Natural killer cell treated with Interleukin-12 subunit alpha and Interleukin-12 subunit beta and Interleukin-15 and Interleukin-18, amount 100 ng/mL, for 72 hours (primary cell): ENCODE measurements at places on chromosomes 11 and 22.
A peak's percentile ranks its signal among the peaks of the same experiment; 100 is the strongest.

GRCh38 chr11:9839550-9839949 is 175.7 kb downstream of the SWAP70 start:
- no peak for DNase-seq
- no peaks in the 10 kb centered on the region for H3K27me3 ChIP-seq
- peaks cover 33% of the 10 kb centered on the region for H3K4me1 ChIP-seq
- H3K36me3 ChIP-seq, result peaks cover 14% of the 10 kb centered on the region
- peak overlapping the region; percentile 51 for H3K27ac ChIP-seq
- H3K4me3 ChIP-seq, result peak overlapping the region; percentile 46

GRCh38 chr11:93942176-93942575 is 79.0 kb upstream of the HEPHL1 start:
- DNase-seq, result no peak
- no peak overlapping the region for H3K27ac ChIP-seq
- H3K4me1 ChIP-seq, result no peaks in the 10 kb centered on the region
- H3K27me3 ChIP-seq, result peaks cover 10% of the 10 kb centered on the region
- no peaks in the 10 kb centered on the region for H3K36me3 ChIP-seq

DNA sequence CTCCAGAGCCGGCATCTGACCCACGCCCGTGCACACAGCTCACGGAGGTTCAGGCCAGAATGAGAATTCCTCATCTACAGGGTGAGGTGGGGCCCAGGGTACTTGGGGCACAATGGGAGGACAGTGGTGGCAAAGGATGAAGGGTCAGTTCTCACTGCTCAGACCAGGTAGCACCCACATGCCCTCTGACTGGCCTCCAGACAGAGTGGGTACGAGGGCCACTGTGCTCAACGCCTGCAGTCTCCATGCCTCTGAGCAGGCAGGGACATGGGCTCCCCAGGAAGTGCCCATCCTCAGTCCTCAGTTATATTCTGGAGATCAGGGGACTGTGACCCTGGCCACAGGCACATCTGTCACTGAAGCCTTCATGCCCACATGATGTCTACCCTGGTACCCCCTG is 13.0 kb upstream of the CDC42BPG start:
- peak overlapping the region; percentile 88 for H3K27ac ChIP-seq
- H3K36me3 ChIP-seq, result peaks cover 6% of the 10 kb centered on the region
- H3K27me3 ChIP-seq, result no peaks in the 10 kb centered on the region
- no peak for DNase-seq

DNA sequence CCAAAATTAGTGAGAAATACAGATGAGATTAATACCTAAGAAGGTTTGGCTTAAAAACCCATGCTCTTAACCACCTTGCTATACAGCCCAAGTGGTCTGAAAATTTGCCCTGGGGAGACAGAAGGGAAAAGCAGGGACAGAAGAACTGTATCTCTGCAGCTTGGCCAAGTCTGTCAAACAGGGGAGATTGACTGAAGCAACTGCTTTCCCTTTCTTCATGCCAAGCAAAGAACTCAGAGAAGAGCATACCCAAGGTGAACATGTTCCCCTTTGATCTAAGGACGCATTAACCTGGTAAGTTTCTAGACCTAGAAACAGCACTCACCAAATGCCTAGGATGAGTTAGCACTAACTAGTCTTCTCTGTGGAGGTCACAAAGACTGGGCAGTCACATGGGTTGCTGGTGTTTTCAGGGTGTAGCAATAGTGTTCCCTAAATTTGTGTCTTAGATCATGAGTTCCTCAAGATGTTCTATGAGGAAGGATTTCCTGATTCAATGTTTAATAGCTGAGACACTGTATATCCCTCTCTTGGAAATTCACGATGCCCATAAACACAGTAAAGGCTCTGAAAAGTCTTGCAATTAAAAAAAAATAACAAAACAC is 75.6 kb upstream of the GRAMD1B start:
- no peak overlapping the region for H3K27ac ChIP-seq
- H3K4me3 ChIP-seq, result no peak overlapping the region
- peaks cover 14% of the 10 kb centered on the region for H3K27me3 ChIP-seq
- H3K36me3 ChIP-seq, result no peaks in the 10 kb centered on the region
- DNase-seq, result no peak

GRCh38 chr11:76856106-76856505 is 4.6 kb upstream of the ACER3 start:
- DNase-seq, result no peak
- H3K27ac ChIP-seq, result no peak overlapping the region
- peaks cover 6% of the 10 kb centered on the region for H3K4me1 ChIP-seq
- H3K36me3 ChIP-seq, result no peaks in the 10 kb centered on the region
- no peaks in the 10 kb centered on the region for H3K27me3 ChIP-seq

GRCh38 chr11:78916759-78917158 is 342.1 kb upstream of the NARS2 start:
- no peak for DNase-seq
- no peak overlapping the region for H3K4me3 ChIP-seq
- no peaks in the 10 kb centered on the region for H3K4me1 ChIP-seq
- H3K36me3 ChIP-seq, result no peaks in the 10 kb centered on the region

DNA sequence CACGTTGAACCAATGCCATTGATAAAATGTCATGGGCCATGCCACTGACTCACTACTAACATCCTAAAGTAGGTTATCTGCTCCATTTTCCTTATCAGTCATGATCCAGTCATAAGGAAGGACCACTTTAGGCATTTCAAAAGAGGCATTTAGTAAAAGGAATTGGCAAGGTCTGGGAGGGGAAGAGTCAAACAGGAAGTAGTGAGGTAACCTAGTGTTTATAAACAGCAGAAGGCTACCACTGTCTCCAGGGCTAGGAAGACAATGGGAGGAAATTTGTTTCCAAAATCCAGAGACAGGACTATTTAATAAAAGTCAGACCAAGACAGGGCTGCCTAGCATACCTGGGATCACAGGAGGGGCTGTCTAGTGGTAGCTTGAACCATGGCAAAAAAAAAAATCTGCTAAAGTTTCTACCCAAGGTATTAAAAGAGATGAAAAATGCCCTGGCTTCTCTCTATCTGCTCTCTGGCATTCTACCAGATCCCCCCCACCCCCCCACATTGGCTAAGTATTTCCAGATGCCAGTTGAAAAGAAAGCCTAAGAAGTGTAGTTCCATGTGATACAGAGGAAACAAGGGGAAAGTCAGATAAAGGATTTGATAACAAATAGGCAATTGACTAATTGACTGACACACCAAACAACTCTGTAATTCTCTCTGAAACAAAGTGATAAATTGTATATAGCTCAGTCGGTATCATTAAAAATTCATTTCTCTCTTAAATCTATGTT is 50.4 kb upstream of the C11orf87 start:
- H3K4me1 ChIP-seq, result no peaks in the 10 kb centered on the region
- DNase-seq, result no peak
- H3K4me3 ChIP-seq, result no peak overlapping the region
- no peak overlapping the region for H3K27ac ChIP-seq
- H3K36me3 ChIP-seq, result no peaks in the 10 kb centered on the region

GRCh38 chr11:69218271-69218682 is 62.5 kb downstream of the SMIM38 start:
- no peak overlapping the region for H3K4me3 ChIP-seq
- H3K27me3 ChIP-seq, result peaks cover 21% of the 10 kb centered on the region
- no peaks in the 10 kb centered on the region for H3K36me3 ChIP-seq
- H3K4me1 ChIP-seq, result no peaks in the 10 kb centered on the region
- no peak for DNase-seq

GRCh38 chr11:131460931-131461330 is 90.5 kb downstream of the NTM start:
- peaks cover 10% of the 10 kb centered on the region for H3K27me3 ChIP-seq
- no peaks in the 10 kb centered on the region for H3K36me3 ChIP-seq
- DNase-seq, result no peak
- no peak overlapping the region for H3K27ac ChIP-seq

DNA sequence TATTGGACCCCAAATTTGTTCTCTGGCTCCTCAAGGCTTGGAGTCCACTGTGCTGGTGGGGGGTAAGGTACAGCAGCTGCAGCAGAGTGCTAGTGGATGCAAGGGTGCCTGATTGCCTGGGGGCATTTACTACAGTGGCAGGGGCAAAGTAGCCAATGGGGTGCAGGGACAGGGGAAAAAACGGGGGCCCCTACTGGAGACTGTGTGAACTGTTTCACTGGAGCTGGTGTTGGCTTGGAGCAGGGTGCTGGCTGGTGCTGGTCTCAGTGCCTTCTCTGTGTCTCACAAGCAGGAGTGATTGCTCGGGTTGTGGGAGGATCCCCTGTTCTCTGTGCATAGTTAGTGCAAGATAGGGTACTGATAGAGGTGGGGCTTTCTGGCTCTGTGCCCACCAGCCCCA is 935.9 kb downstream of the JRKL start:
- no peak overlapping the region for H3K4me3 ChIP-seq
- peaks cover 9% of the 10 kb centered on the region for H3K36me3 ChIP-seq
- no peak overlapping the region for H3K27ac ChIP-seq
- no peak for DNase-seq
- no peaks in the 10 kb centered on the region for H3K27me3 ChIP-seq

DNA sequence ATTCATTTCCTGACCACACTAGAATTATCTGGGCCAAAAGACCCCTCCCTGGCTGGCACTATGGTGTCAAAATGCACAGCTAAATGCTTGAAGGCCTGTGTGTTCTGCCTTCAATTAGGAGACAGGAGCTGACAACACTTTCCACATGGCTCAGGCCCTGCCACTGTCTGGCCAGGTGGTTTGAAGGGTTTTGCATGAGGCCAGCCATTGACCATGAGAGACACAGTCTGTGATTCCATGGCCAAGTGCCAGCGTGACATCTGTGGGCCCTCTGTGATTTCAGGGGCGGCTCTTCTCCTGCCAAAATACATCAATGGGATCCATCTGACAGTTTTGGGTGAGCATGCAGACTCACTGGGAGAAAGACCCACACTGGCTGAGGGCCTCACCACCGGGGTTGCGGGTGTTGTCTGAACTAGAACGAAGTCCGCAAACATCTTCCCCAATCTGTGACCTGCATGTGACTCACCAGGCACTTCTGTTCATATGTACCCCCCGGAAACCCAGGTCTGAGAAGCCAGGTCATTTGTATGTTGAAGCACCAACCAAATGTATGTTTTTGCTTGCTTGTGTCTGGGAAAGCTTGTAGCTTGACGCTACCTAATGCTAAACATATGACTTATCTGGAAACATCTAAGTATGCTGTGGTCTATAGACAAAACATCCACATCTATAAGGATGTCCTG is 20.7 kb upstream of the NAV2 start:
- peaks cover 27% of the 10 kb centered on the region for H3K27me3 ChIP-seq
- H3K36me3 ChIP-seq, result no peaks in the 10 kb centered on the region
- H3K27ac ChIP-seq, result no peak overlapping the region

GRCh38 chr11:91023731-91024130 is 800.9 kb upstream of the CHORDC1 start:
- H3K27me3 ChIP-seq, result no peaks in the 10 kb centered on the region
- no peak overlapping the region for H3K4me3 ChIP-seq
- no peak for DNase-seq
- peaks cover 5% of the 10 kb centered on the region for H3K36me3 ChIP-seq
- no peak overlapping the region for H3K27ac ChIP-seq
- no peaks in the 10 kb centered on the region for H3K4me1 ChIP-seq

- H3K36me3 ChIP-seq, result no peaks in the 10 kb centered on the region
- no peak overlapping the region for H3K27ac ChIP-seq
- H3K4me1 ChIP-seq, result no peaks in the 10 kb centered on the region
- H3K4me3 ChIP-seq, result no peak overlapping the region
- no peak for DNase-seq
- H3K27me3 ChIP-seq, result peaks cover 13% of the 10 kb centered on the region
These were observed 50.9 kb upstream of the HEPHL1 start for GRCh38 chr11:93969925-93970922.

DNA sequence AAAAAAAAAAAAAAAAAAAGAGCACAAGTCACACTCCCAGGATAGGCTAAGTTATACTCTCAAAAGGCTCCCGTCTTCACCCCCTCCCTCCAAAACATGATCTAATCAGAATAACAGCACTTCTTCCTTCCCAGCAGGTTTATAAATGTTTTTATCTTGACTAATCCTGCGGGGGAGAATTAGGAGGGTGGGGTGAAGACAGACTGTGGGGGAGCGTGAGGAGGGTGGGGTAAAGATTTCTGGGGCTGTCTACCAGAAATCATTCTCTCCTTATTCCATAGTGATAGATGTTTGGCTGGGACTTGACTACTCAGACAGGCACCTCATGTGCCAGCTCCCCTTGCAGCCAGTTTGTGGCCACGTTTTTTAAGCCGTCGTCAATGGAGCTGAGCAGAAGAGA is 17.0 kb downstream of the KCNE3 start:
- no peak for DNase-seq
- H3K27ac ChIP-seq, result no peak overlapping the region
- no peak overlapping the region for H3K4me3 ChIP-seq
- no peaks in the 10 kb centered on the region for H3K36me3 ChIP-seq
- H3K27me3 ChIP-seq, result peaks cover 9% of the 10 kb centered on the region

- no peaks in the 10 kb centered on the region for H3K36me3 ChIP-seq
- no peak for DNase-seq
- peaks cover 2% of the 10 kb centered on the region for H3K27me3 ChIP-seq
- H3K27ac ChIP-seq, result no peak overlapping the region
- H3K4me3 ChIP-seq, result no peak overlapping the region
These were observed 11.2 kb upstream of the MIAT start for GRCh38 chr22:26646158-26646557.

DNA sequence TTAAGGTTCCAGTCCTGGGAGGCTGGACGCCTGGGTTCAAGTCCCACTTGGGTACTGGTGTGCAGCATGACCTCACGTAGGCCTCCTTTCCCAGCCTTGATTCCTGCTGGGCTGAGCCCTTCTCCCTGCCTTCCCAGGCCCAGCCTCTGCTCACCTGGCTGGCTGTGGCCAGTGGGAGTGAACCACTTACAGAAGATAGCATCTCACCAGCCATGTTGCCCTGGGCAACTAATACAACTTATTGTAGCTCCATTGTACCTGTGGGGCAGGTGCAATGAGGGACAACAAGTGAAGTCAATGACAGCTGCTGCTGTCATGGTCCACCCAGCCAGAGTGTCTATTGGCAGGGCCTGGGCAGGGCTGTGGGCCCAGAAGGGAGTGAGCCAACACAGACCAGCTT is 48.4 kb upstream of the MPEG1 start:
- no peaks in the 10 kb centered on the region for H3K36me3 ChIP-seq
- no peak for DNase-seq
- no peak overlapping the region for H3K4me3 ChIP-seq
- no peaks in the 10 kb centered on the region for H3K4me1 ChIP-seq

DNA sequence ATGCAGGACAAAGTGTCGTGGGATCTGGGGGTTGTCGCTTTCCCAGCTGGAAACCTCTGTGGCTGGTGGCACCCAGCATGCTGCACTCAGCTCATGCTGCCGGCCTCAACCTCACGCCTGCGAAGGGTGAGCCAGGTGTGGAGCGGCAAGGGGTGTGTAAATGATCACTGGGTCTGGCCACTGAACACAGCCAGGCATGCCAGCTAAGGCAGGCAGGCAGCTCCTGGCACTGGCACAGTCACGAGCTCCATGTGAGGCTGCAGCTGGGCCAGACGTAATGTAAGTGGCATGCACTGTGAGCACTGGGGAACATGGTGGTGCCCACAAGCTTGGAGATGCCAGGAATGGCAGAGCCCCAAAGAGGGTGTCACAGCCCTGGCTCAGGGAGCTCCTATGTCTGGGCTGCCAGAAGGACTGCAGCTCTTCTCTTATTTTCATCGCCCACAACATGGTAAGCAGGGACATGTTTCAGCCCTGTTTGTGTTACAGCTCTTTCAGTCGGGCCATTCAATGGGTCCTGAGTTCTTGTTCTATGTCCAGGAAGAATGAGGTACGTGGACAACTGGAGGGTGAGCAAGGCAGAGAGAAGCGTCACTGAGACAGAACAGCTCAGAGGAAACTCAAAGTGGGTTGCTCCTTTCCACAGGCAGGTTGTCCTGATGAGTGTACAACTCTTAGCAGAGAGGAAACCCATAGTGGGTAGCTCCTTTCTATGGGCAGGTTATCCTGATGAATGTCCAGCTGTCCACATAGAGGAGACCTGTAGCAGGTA is 403.8 kb downstream of the CNTN5 start:
- no peaks in the 10 kb centered on the region for H3K4me1 ChIP-seq
- H3K27ac ChIP-seq, result no peak overlapping the region
- no peak for DNase-seq
- H3K4me3 ChIP-seq, result no peak overlapping the region
- no peaks in the 10 kb centered on the region for H3K27me3 ChIP-seq
